ENCODE measurements at places on chromosomes 13 and 19. TPM values are rescaled to one million over a fixed set of nuclear protein-coding genes. Genes with fewer than 3 reads are reported as not detected.
A peak's percentile ranks its signal among the peaks of the same experiment; 100 is the strongest.

The CERS1 gene
- total RNA-seq: 14.9 TPM

The RFPL4AL1 gene
- total RNA-seq: not detected

The TDRD12 gene
- not detected for total RNA-seq

The NCR1 gene
- not detected for total RNA-seq

The FAM216B gene
- not detected for total RNA-seq

The SOX1 gene
- total RNA-seq: not detected

The AMH gene
- total RNA-seq: not detected

The DPP9 gene
- 53.9 TPM for total RNA-seq

The CD22 gene
- total RNA-seq: 7.2 TPM

DNA sequence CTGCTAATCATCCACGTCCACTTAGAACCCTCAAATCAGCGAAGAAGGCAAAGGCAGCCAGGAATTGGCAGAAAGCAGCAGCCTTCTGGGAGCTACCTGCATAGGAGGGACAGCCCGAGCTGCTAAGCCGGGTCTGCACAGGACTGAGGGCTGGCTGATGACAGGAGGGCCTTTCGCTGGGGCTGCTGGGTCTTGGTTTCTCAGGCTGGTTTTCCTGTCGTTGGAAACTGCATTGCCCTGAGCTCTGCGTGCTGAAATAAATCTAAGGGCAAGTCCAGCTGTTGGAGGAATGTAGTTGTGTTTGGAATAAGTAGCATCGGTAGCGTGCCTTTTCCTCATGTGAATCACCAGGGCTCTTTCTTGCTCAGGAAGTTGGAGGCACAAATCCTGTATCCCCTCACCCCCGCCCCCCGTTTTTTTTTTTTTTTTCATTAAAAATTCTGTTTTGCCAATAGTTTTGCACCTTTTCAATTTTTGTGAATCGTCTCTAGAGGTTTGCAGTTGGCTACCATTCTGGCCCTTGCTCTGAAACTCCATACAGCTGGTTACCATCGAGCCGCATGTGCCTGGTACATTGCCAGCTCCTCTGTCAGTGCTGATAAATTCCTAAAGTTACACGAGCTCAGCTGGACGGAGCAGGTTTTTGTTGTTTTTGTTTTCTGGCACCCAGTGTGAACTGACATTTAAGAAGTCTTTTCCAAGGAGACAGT, 193.9 kb upstream of the RNF113B start:
- no peak for DNase-seq

GRCh38 chr13:95156208-95156607, 145.0 kb downstream of the ABCC4 start:
- no peak for DNase-seq

DNA sequence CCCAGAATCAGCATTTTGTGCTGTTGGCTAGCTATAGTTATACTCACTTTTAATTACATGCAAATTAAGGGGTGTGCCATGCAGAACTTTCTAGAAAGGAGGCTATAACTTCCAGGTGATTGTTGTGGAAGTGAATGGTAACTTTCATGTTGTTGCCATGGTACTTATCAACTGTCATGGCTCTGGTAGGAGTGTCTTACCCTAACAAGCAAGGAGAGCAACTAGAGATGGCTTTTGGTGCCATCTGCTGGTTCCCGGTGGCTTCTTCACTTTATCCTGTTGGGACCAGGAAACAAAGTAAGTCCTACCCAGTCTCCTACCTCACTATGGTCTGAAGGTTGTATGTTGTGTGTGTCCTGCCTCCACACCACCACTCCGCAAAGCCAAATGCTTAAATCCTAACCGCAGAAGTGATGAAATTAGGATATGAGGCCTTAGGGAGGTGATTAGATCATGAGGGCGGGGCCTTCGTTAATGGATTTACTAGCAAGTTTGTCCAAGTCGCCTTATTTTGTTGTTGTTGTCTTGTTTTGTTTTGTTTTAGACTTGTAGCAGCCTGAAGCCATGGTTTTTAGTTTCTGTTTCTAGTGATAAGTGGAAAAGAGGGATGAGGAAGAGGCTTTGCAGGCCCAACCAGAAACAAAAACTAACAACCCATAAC, 22.6 kb downstream of the FBXL12 start:
- peak; percentile 71 for DNase-seq

DNA sequence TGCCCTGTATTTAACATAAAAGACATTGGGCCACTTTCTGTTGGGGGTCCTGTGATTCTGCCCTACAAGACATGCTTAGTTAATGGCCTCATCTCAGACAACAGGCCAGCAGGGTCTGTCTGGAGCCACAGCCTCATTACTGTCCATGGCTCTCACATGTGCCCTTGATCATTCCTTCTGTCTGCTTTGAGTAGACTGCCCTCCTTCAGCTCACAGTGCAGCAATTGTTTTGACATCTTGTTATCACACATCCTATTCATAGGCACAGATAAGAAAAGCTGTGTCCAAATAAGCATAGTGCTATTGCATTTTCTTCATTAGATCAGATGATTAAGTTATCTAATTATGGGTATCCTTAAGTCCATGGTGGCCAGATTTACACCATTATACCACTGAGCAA, 127.9 kb downstream of the KCTD12 start:
- no peak for DNase-seq

DNA sequence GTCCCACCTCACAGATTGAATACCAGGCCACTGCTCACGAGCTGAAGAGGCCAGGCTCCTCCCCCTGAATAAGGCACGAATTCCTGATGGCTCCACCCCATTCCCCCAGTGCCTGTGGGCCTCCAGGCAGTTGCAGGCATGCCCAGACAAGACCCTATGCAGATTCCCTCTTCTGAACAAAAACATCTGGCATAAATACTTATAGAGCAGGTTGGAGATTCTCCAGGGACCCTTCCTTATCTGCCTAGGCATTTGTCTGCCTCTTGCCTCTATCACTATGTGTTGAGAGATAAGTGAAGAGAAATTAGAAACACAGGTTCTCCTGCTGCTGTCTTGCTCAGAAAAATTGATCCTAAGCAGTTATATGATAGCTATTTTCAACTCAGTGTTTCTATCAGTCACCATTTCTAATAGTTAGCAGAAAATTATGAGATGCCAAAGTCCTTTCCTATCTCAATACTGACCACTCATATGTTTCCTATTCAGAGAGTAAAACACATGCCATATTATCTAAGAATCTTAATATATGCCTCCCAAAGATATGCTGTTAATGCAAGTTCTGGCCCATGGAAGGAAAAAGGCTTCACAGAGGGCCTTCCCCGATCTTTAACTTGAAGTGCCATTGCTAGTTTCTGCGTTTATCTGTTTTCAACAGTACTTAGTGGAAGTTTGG, 364.0 kb downstream of the KCTD12 start:
- DNase-seq: no peak

- DNase-seq: peak; percentile 23
These were observed 37.7 kb downstream of the GSX1 start for GRCh38 chr13:27830010-27830409.

GRCh38 chr13:34793301-34793700, 148.8 kb upstream of the NBEA start:
- DNase-seq: no peak

GRCh38 chr13:73687087-73687486, 447.1 kb downstream of the KLF12 start:
- no peak for DNase-seq

- DNase-seq: no peak
These were observed 987 bp downstream of the PNMA8A start for GRCh38 chr19:46470376-46470775.

DNA sequence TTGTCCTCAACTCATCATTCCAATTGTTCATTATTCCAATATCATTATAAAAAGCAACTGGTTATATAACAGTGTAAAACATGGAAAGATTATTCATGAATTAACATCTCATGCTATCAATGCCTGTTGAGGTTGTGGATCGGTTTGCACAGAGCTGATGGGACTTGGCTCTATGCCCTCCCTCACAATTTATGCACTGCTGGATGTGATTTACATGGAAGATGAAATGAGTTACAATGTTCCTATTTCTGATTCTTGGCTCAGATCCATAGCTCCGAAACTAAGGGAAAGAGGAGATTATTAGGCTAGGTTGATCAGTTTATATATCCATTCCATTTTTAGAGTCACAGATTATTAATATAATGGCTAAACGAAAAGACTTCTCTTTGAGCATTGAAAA, 38.6 kb downstream of the SCEL start:
- DNase-seq: no peak

GRCh38 chr13:44778761-44779484, 202.8 kb upstream of the TSC22D1 start:
- no peak for DNase-seq

DNA sequence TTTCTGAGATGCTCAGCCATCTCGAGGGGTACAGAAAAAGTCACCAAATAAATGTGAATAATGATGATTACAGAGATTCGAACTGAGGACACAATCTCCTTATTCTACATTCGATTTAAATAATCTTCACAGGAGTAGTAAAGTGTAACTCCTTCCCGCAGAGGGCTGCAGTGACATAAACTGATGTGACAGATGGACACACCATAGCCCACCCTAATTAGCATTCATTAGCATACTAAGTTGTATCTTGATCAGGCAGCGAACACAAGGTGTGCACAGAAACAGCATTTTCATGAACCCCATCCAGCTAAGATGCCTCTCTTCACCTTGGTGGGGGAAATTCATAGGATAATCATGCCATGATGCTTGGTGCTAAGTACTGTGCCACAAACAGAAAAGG, 83.0 kb downstream of the TNFSF11 start:
- no peak for DNase-seq

GRCh38 chr13:105410602-105411001, 1124.9 kb downstream of the EFNB2 start:
- DNase-seq: peak; percentile 46

GRCh38 chr13:19596960-19597361, 35.6 kb upstream of the TPTE2 start:
- no peak for DNase-seq

GRCh38 chr19:19338082-19338481, 17.5 kb downstream of the MAU2 start:
- no peak for DNase-seq

DNA sequence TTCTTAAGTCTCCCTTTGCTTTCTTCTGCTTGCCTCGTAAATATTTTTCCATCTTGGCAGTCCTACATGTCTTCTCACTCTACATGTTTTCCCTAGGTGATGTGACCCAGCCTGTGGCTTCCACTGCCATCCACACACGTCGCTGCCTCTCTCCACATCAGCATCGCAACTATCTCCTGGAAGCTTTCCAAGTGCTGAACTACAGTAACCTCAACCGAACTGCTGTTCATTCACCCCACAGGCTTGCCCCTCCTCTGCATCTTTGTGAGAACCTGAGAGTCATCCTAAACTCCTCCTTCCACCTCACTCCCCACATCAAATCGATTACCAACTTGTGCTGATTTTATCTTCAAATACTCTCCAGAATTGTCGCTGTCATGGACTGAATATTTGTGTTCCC, 41.2 kb upstream of the USPL1 start:
- no peak for DNase-seq

DNA sequence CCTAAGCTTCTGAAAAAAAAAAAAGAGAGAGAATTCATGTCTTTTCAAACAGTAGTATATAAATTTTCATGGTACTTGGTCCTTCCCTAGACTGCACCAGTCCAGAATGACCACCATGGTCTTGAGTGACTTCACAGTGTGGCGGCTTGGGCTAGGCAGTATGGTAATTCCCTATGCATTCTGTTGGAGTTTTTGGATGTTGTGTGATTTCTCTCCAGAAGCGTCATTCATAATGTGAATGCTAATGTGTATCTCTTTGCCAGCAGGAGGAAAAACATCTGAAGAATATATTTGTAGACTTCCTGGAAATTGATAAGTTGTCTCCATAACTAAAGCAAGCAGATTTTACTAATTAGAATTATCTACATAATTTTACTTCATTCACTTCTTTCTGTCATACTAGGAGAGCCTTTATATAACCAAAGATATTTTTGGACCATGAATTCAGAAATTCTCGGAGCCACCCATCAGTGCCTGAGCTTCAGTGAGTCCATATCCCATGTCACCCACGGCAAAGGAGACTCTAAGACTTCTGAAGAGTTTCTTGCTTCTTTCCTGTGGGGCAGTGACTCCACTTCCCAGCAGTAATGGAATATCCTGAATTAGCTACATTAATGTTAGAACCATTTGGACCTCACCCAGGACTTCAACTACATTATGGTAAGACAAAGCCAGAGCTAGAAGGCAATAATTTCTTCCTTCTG, 8.4 kb downstream of the STARD13 start:
- DNase-seq: no peak

DNA sequence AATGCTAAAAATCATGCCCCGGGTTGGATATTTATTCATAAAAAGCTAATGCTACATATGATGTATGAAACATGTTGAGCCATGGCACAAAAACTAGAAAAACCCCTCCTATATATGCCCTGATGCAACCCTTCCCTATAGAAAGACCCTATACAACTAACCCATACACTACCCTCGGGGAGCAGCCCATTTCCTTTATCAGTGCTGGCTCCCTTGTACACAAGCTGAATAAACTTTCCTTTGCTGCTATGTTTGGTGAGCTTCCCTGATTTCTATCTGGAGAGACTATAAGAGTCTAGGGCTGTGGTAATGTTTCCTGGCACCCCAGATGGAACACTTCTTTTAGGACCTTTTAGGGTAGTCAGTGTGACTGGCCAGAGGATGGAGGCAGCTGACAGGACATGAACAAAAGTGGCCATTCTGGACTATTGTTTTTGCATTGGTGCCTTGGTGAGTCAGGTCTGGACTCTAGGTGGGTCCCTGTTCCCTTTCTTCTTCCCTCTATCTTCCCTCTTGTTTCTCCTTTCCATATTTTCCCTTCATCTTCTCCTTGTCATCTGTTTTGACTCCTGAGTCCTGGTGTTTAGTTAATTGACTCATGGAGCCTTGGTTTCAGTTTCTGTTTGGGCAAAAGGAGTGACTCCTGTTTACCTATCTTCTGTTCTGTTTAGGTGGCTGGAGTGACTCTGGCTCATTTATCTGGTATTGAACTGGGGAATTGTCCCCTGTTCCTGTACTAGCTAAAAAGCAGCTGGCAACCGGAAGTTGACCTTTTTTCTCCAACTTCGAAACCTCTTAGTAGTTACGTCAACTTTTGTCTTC, 1321.8 kb upstream of the PCDH9 start:
- DNase-seq: no peak

DNA sequence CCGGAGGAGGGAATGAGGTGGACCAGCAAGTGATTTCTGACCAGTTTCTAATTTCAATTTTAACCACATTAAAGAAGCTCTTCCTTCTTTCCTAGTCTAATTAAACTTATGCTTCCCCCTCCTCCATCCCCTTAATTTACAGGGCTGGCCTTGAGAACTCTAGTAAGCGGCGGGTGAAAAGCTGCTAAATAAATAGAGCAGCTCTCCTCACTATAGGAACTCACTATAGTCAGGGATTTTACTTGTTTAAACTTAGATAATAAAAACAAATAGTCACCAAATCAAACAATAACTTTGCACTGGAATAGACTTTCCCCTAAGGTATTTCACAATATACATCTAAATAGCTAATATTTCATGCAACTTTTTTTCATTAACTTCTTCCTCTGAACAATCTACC, 1838.2 kb upstream of the PRR20A start:
- no peak for DNase-seq

GRCh38 chr19:37990362-37990761, 83.4 kb downstream of the SIPA1L3 start:
- DNase-seq: no peak

DNA sequence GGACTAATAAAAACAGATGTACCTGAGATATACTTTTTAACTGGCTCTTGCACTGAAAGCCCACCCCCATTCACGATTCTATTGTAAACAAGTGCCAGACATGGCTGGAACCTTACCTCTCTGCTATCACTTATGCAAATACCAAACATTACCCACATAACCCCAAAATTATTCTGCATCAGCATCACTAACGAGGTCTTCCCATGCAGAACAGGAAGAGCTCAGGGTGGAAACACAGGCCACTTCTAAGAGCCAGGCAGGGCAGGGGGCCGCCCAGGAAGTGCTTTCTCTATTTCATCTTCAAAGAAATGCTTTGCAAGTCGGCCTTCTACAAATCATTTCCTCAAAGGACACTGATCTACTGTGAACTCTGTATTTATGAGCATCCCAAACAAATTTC, 7.3 kb downstream of the IRS2 start:
- DNase-seq: no peak
